HCT116 (cell line): ENCODE measurements at places on chromosomes 3 and 15. TPM values are rescaled to one million over a fixed set of nuclear protein-coding genes. Genes with fewer than 3 reads are reported as not detected.

DNA sequence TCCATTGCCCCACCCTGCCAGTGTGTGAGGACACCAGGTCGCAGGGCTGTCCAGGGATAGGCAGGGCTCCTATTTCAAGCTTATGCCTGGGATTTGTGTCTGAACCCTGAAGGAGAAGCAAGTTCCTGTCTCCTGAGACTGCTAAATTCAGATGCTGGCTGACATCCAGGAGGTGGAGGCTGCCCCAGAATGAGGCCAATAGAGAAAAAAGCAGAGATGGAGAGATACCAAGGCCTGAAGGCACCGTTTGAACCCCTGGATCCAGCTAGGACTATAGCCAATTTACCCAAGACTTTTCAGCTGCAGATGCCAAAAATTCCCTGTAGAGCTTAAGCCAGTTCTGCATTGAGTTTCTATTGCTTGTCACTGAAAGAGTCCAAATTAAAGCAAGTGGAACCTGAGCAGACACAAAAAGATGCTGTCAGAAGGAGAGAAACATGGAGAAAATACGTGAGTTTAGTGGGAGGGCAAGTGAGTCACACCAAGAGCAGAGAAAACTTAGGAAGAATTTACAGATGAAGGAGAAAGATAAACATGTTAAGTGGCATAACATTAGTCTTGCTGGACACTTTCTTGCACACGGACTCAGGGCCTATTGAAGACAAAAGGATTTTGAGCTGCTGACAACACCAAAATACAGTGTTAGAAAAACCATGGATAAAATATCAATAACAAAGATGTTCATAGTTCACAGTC is 148.6 kb downstream of the CNTN3 start:
- DNase-seq: no peak

SAMD7 gene
- total RNA-seq: not detected

GRCh38 chr15:58517682-58518525 is 86.1 kb downstream of the LIPC start:
- DNase-seq: no peak

DNA sequence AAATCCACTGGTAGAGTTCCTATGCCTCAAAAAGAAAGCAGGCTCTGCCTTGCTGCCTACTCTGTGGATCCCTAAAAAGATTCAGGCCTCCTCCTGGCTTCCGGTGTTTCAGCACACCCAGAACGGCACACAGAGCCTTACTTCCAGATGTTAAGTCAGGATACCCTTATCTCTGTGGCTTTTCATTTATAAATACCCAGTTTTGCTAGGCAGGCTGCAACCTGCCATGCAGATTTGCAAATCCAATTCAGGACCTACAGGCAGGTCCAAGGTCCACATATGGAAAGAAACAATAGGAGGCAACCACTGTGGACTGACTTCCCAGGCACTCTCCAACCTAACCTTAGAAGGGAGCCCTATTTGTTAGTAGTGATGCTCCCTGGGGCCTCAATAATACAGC is 30.7 kb downstream of the EFL1 start:
- DNase-seq: no peak

- DNase-seq: no peak
Measured at GRCh38 chr3:138439646-138440045, 5.2 kb downstream of the ESYT3 start.

PPP1R14D gene
- total RNA-seq: not detected

- DNase-seq: no peak
Measured at GRCh38 chr15:78623786-78624497, 3.1 kb upstream of the CHRNA3 start.

EXD1 gene
- not detected for total RNA-seq

MCTP2 gene
- total RNA-seq: 12.9 TPM

- no peak for DNase-seq
Measured at GRCh38 chr3:167798443-167798842, 62.9 kb downstream of the SERPINI1 start.

EPHB1 gene
- 0.86 TPM for total RNA-seq

DNA sequence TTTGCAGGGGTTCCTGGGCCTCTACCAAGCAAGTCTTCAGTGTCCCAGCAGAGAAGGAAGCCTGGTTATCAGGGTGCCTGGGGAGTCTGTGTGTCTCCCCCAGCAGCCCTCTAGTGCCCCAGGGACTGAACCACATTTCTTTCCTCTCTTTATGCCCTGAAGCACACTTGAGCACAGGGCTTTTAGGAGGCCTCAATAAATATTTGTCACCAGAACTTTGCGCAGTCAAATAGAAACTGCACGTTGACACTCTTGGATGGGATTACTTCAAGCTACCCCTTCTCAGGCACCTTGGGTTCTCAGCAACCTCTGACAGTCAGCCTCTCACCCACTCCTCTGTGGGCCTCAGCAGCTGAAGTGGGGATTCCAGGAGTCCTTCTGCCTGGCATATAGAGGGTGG is 226.6 kb upstream of the HES1 start:
- no peak for DNase-seq

GRCh38 chr15:52136442-52136980 is 23.9 kb upstream of the BCL2L10 start:
- no peak for DNase-seq

CSPG4 gene
- total RNA-seq: 18.1 TPM

GRCh38 chr15:32872621-32873283 is 154.9 kb downstream of the GREM1 start:
- no peak for DNase-seq

TRIM42 gene
- not detected for total RNA-seq

DNA sequence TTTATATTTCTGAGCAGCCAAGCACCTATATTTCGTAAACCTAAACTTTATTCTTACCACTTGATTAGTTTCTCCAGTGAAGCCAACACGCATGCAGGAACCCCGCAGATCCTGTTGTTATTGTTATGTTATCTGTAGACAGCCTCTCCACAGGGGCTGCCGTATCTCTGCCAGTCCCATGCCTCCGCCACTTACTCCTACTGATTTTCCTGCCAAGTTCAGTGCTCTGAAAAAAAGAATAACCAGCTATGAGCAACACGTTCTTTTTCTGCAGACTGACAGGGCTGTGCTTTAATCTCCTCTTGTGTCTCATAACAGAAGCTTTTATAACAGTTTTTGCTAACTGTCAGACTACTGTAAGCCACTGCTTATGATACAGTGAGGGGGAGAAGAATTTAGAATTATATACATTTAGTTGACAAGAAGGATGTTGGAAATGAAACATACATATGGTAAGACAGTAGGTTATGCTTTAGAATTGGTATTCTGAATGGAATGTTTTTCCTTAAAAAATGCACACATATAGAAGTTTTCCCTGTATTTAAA is 347.4 kb downstream of the SI start:
- no peak for DNase-seq

MYLK gene
- total RNA-seq: 3.8 TPM

- DNase-seq: no peak
Measured at GRCh38 chr3:126263539-126263938, 83.2 kb upstream of the ALDH1L1 start.

- DNase-seq: no peak
Measured at GRCh38 chr15:69093127-69093526, 67.3 kb upstream of the GLCE start.

DNA sequence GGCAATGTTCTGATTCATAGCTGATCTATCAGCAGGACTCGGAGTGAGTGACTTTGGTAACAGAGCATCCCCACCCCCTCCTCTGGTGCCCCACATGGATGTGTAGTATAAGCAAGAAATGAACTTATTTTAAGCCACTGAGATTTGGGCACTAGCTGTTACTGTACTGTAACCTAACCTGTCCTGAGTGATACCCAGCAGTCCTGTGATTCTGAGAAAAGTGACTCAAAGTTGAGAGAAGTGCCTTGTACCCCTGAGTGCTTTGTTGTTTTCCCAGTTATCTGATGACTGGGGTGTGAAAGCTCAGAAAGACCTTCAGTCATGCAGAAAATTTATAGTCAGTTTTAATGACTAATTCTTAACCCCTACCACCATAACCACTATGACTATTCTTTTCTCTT is 439.9 kb upstream of the RBMS3 start:
- no peak for DNase-seq

GRCh38 chr15:66912001-66912400 is 153.4 kb upstream of the SMAD3 start:
- no peak for DNase-seq

- peak; percentile 38 for DNase-seq
Measured at GRCh38 chr3:73086071-73086494, 24.6 kb downstream of the EBLN2 start.

DNA sequence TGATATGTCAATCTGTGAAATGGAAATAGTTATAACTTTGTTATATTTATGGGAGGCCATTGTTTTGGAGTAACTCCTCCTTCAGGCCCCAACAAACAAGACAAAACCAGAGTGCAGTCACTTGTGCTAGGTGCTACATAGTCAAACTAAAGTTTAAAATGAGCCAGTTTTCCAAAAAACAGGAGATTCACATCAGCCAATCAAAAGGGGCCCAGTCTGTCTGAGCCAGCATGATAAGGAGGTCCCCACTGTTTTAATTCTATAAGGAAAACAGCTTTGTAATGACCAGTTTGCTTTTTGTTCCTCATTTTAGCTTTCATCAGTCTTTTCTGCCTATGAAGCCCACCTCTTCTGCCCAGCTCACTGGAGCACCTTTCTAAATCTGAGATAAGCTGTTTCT is 94.7 kb upstream of the SLC7A14 start:
- no peak for DNase-seq

DNA sequence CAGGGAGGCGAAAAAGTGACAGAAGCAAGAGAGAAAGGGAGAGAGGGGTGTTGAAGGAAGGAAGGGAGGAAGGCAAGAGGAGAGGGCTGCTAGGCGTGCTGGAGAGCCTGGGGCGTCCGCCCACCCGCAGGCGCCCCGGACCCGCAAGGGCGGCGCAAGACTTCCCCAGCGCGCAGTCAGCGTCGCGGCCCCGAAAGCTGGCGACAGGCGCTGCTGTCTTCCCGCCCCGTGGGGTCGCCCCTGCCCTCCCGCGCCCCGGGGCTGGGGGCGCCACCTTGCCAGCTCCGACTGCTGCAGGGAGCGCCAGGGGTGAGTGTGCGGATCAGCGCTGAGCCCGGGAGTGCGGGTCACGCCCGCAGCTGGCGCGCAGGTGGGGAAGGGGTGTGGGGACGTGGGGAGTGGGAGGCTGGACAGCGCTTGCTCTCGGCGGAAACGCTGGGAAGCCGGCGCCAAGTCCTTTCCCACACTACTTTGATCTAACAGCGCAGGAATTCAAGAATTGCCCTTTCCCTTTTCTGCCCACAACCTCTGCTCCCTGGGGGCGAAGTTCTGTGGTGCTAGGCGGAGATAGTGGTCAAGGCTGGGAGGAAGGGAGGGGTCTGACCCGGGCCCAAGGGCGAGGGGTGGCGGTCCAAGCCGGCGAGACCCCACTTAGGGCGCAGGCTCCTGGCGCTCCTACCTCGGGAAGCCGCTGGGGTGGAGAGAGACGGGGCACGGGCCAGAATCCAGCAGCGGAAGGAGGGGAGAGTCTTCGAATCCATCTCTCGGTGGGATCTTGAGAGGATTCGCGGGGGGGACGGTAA is 266.1 kb downstream of the CGGBP1 start:
- no peak for DNase-seq

DNA sequence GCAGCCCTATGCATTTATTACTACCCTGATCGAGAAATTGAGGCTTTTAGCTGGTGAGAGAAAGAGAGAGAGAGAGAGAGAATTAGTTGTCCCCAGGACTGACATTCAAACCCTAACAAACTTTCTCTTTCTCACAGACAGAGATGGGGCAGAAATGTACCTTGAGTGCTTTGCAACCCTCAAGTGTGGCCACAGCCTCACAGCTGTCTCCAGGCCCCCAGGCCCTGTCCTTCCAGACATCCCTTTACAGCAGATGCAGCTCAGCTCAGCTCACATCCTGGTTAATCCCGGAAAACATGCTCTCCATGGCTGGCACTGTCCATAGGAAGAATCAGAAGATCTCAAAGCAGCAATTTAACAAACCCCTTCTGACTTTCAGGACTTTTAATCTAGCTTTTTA is 67.6 kb downstream of the DCLK3 start:
- no peak for DNase-seq
